ENCODE measurements at places on chromosomes 7 and 10. TPM values are rescaled to one million over a fixed set of nuclear protein-coding genes. Genes with fewer than 3 reads are reported as not detected.

ADAM22 gene
- 0.26 TPM for total RNA-seq

ERVW-1 gene
- not detected for total RNA-seq

TECPR1 gene
- total RNA-seq: 63.7 TPM

EBF3 gene
- 1.5 TPM for total RNA-seq

ATRNL1 gene
- total RNA-seq: 0.77 TPM

ODAD2 gene
- total RNA-seq: 0.26 TPM

GIMAP6 gene
- total RNA-seq: 251 TPM

FLNC gene
- 130 TPM for total RNA-seq

ESYT2 gene
- total RNA-seq: 43.5 TPM

SPDYE3 gene
- not detected for total RNA-seq

- peak; percentile 54 for DNase-seq
Measured at GRCh38 chr7:6232534-6232933, 39.9 kb downstream of the CYTH3 start.

- no peak for DNase-seq
Measured at GRCh38 chr7:111869280-111869679, 307.0 kb upstream of the IMMP2L start.

DNA sequence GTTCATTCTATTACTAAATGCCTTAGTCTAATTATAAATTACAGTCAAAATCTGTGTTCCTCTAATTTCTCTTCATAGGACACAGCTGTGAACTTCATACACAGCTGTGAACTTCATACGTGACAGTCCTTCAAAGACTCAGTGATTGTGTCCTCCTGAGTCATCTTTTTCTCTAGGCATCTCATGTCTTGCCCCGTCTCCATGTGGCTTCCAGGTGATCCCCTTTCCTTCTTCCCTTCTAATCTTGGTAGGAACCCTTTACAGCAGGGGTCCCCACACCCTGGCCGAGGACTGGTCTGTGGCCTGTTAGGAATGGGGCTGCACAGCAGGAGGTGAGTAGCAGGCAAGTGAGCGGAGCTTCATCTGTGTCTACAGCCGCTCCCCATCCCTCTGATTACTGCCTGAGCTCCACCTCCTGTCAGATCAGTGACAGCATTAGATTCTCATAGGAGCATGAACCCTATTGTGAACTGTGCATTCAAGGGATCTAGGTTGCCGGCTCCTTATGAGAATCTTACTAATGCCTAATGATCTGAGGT lies 14.0 kb upstream of the EIF5AL1 start:
- DNase-seq: no peak

DNA sequence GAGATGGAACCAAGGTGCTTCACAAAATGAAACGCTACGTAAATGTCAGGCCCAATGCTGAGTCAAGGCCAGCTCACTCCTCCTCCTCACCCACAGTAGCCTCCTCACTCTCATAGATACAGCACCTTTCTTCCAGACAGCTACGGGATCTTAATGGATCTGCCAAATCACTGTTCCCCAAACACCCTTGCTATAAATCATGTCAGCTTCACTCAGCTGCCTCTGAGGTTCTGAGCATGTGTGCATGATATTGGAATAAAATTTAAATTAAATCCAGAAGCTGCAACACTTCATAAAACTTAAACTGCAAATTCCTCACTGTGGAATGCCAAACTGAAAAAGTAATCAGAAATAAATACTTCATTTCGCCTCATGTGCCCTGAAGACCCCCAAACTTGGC lies 14.7 kb upstream of the CPXM2 start:
- DNase-seq: no peak

GRCh38 chr7:69630292-69630691 lies 32.0 kb downstream of the AUTS2 start:
- no peak for DNase-seq

DNA sequence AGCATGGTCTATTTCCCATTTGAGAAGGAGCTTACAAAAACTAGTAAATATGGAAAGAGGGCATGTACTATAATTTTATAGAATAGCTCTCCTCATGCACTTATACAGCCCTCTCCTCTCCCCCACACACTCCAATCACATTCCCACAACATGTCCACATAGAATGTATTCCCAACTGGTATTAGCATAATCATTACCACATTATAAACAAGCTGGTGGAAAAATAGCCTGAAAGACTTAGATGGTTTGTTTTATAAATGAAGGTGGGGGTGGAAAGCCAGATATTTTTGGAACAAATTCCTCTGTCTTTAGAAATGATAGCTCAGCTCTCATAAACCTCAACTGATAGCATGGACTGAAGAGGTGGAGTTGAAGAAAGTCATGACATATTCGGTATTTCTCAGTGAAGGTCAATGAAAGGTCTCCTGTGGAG lies 410.1 kb downstream of the SUGCT start:
- DNase-seq: no peak

DNA sequence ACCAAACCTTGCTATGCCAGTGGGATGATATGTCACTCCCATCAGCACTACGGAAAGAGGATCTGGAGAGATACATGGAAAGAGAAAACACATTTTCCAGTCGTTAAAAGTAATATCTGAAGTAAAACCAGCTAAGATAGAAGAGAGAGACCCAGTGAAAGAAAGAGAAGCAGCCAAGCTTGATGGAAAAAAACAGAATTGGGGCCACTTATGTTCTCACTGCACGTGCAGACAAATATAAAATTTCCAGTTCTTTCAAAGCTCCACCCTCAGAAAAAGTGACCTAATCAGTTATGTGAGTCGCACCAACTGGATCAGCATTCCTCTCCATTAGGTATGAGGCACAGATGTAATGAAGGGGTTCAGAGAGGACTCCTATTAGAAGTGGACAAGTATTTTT lies 266.1 kb downstream of the MTERF1 start:
- DNase-seq: no peak

GRCh38 chr7:2168615-2169311 lies 64.0 kb downstream of the MAD1L1 start:
- no peak for DNase-seq

- DNase-seq: peak; percentile 4
Measured at GRCh38 chr10:11586170-11586569, 25.3 kb downstream of the USP6NL start.

DNA sequence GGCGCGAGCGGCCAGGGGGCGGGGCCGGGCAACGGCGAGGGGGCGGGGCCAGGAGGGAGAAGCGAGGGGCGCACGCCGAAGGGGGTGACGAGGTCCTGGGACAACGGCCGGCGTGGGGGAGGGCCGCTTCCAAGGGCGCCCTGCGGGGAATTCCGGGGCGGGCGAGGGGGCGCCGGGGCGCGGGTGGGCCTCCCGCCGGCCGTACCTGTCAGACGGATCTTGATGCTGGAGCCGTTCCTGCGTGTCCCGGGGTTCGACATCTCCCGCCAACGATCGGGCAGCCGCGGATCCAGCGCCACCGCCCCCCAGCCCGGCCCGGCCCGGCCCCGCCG lies 421 bp downstream of the SMURF1 start:
- DNase-seq: no peak

DNA sequence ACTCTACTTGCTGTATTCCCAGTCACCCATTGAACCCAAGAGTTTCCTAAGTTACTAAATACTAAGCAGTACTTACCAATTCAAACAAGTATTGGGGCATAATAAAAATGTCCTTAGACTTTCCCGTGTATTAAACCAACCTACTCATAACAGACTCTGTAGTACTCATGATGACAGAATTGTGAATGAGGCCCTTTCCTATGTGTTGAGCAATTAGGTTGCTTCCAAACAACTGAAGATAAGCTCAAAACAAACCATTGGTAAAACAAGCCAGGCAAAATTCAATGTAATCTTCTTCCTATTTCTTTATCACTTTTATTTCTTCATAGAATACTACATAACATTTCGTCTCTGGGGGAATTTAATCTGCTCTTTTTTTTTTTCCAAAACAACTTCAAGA lies 106.5 kb upstream of the ANK3 start:
- no peak for DNase-seq

- DNase-seq: no peak
Measured at GRCh38 chr10:77591238-77591880, 46.2 kb downstream of the KCNMA1 start.

- no peak for DNase-seq
Measured at GRCh38 chr7:90841759-90842429, 245.8 kb downstream of the CDK14 start.

GRCh38 chr7:17646253-17646956 lies 293.9 kb downstream of the SNX13 start:
- DNase-seq: peak; percentile 30

- no peak for DNase-seq
Measured at GRCh38 chr7:139105484-139105883, 4.0 kb downstream of the ZC3HAV1 start.

GRCh38 chr10:71396711-71397295 lies at the start of gene CDH23:
Gene CDH23, plus strand, starts transcription at chr10:71396920. Its CDS starts 42,912 bp downstream, at chr10:71439832.
- no peak for DNase-seq

- DNase-seq: no peak
Measured at GRCh38 chr10:53134050-53134449, 361.5 kb upstream of the MBL2 start.

- no peak for DNase-seq
Measured at GRCh38 chr7:46558482-46559193, 637.6 kb upstream of the IGFBP3 start.
